ENCODE measurements at places on chromosomes 5 and 9. TPM values are rescaled to one million over a fixed set of nuclear protein-coding genes. Genes with fewer than 3 reads are reported as not detected.

Gene KIF20A
- total RNA-seq, result 102 TPM

Gene TEX53
- not detected for total RNA-seq

Gene NR5A1
- not detected for total RNA-seq

Gene EFNA5
- 4.8 TPM for total RNA-seq

Gene IL9
- not detected for total RNA-seq

Gene CD74
- total RNA-seq, result 68.9 TPM

Gene MELK
- total RNA-seq, result 42.0 TPM

Gene SLC1A3
- total RNA-seq, result 10.0 TPM

Gene GMCL2
- total RNA-seq, result not detected

Gene SV2C
- total RNA-seq, result not detected

All from melanocyte of skin (primary cell).